Aorta (tissue), 5 donors: ENCODE measurements at places on chromosomes 4 and X.
A peak's percentile ranks its signal among the peaks of the same experiment; 100 is the strongest.

DNA sequence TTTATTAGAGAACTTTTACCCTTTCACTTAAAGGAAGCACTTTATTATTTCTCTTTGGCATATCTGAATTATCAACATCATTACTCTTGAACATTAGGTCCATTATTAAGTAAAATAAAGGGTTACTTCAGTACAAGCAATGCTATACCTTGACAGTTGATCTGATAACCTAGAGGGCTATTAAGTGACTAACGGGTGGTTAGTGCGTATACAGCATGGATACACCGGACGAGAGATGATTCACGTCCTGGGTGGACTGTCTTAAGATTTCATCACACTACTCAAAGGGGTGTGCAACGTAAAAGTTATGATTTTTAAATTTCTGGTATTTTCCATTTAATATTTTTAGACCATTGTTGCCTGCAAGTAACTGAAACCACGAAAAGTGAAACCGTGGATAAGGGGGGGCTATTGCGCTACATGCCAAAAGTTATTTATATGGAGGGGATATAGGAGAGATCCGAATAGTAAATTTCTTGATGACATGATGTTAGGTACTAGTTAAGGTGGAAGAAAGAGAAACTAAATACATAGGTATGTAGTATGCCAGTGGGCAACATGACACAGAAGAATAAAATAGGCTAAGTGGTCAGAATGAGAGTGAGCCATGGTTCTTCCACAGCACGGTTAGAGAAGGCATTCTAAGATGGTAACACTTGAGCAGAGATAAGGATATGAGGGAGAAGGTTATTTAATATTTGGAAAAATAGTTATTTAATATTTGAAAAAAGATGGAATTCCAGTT, 230.8 kb upstream of the ANKRD50 start:
- no peak for DNase-seq

- peak; percentile 32 for DNase-seq
Measured at GRCh38 chrX:341541-342101, 23.0 kb upstream of the GTPBP6 start.

- no peak for DNase-seq
Measured at GRCh38 chr4:23875317-23875716, 14.5 kb downstream of the PPARGC1A start.

- DNase-seq: no peak
Measured at GRCh38 chrX:113512700-113513395, 672.2 kb upstream of the AMOT start.

GRCh38 chr4:8790749-8791148, 80.9 kb downstream of the HMX1 start:
- DNase-seq: no peak

DNA sequence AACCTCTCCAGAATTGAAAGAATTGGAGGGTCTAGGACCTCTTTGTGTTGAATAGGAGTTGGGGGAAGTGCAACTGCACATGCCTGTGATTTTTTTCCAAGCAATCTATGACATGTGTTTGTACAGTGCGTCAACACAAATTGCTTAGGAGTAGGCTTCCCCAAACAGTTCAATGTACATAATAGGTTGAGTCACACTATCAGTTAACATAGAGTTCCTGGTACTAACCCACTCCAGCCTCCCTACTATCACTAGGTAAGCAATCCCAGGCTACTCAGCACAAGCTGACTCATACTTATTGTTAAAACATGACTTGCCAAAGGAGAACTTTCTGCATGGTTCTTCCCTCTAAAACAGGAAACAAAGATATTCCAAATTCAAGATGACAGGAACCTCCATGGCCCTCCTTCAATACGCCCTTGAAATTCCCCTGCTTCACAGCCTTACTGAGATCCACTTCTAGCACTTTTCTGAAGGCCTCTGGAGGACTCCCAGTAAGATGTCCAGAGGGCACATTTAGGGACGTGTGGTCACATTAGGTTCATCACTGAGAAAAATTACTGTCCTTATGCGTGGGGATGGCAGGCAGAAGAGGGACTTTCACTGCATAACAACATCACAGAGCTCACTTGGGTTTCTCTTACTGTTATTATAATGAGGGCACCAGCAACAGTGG, 8.4 kb upstream of the VSIG1 start:
- no peak for DNase-seq

GRCh38 chrX:14864631-14865030, 8.2 kb downstream of the FANCB start:
- no peak for DNase-seq

DNA sequence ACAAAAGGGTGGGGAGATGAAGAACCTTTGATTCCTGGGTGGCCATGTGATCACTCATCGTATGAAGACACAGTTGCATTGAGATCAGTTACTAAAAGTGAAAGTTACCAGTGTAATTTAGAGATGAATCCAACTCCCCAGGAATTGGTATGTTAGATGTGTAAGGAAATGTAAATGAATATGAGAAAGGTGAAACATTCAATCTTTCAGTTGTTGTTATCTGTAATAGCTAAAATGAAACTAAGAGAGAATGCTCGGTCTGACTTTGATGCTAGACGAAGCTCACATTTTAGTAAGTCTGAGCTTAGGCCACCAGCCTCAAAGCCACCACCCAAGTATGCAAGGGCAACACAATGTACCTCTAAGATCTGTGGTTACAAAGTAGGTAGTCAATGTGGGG, 194.3 kb upstream of the POF1B start:
- DNase-seq: no peak

DNA sequence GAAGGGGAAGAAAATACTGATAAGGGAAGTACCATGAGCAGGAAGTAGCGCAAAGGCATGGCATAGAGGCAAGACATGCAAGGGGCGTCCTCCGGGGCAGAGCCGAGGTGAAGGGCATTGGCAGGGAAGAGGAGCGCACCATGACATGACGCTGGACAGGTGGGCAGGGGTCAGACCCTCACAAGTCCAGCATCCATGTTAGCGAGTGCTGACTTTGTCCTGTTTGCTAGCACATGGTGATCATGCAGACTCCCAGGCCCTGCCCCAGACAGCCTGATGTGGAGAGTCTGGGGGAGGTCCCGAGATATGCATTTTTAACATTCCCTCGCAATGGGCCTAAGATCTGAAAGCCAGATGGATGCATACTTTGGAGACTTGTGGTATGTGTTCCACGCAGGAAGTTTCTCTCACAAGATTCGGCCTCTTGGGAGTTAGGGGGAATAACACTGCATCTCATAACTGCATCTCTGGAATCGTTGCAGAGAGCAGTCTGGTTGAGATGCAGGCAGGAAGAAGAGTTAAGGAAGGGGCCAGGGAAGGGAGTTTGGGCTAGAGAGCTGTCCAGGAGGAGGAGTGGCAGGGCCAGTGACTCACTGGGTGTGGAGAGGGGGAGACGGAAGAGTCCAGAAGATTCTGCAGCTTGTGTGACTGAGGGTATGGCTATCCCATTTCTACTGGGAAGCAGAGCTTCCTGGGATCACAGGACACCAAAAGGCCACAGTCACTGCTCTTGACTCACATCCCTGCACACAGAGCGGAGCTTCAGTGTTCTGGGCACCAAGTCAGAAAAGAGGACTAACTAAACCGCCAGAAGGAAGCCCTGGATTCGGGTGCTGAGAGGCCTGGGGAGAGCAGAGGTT, 59.7 kb downstream of the FAM184B start:
- DNase-seq: no peak

DNA sequence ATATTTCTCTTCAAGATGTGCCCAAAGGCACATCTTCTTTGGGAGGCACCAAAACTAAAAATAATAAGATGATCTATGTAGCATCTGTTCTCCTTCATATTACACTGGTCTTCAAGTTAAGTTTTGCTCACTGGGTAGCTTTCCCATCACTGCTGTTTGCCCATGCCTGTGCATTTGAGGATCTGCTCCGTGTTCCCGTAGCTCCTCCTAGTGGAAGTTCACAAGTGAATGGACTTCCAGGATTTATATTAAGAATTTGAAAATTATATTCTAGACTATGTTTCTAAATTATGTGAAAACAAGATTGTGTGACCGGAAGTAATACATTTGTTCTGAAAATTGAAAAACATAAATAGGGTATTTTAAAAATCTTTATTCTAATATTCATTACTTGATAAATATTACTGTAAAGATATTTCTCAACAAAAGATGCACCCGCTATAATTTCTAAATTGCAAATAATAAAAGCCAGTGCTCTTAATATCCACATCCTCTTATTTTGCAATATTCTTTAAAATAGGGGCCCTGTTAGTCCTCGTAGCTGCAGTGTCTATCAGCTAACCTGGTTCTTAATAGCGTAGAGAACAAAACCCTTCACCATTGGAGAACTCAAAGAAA, 147.7 kb downstream of the RBM46 start:
- DNase-seq: no peak

- no peak for DNase-seq
Measured at GRCh38 chrX:2376166-2376565, 124.6 kb downstream of the DHRSX start.

DNA sequence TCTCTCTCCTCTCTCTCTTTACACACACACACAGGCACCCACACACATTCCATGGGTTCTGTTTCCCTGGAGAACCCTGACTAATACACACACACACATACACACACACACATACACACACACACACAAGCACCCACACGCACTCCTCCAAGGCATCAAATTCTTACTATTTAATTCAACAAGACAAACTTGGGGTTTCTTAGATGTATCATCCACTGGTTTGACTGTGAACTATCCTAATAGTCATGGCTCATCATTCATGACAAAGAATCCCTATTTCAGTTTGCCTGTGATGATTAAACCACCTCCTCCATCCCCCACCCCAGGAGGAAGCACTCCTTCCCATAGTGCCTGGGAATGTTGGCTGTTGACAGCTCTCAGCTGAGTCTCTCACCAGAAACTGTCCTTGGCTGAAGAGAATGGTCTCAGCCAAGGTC, 98.2 kb downstream of the USP46 start:
- no peak for DNase-seq

DNA sequence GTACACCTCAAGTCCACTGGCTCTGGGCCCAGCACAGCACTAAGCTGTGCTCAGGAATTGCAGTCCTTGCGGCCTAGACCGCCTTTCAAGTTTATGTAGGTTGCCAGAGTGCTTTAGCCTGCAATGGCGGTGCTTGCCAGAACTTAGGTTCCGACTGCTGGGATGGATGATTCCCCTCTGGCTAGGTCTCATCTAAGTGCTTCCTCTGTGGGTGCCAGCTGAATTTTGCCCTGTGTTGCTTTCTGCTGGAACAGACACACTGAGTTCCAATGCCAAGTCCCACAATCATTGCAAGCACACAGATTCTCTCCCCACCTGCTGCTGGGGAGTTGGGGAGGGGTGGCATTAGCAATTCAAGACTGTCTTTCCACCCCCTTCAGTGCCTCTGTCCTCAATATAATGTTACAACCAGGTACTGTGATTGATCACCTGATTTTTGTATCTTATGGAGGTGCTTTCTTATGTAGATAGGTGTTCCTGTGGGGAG, 129.5 kb downstream of the GRID2 start:
- DNase-seq: no peak

DNA sequence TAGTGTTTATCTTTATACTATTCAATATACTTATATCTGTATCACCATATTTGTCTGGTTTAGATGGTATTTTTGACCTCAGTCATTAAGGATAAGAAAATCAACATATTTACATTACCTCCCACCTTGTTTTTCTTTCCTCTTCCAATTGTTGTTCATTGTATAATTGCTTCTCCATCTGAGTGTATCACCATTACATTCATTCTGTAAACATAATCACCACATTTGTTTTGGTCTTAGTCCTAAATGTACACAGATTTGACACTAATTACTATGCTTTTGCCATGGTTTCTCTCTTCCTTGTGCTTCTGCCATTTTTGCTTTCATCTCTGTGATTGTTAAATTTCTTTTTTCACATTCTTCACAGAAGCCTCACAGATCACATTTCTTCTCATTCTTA, 12.7 kb downstream of the ARMCX6 start:
- DNase-seq: no peak

DNA sequence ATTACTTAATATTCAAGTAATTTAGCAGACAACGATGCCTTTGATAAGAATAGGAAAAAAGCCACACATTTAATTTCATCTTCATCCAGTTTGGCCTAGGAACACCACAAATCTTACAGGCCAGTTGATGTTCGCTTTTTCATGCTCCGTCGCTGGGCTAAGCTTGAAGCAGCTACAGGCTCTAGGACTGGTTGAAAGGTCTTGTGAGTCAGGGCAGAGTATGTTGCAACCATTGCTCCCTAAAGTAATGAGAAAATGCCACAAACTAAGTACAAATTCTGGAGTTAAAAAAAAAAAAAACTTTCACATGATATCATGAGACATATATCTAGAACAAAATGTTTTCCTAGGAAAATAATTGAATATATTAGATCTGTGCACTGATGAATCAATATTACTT, 123.8 kb downstream of the RPS6KA6 start:
- no peak for DNase-seq

- DNase-seq: no peak
Measured at GRCh38 chr4:182918791-182919302, 1.7 kb upstream of the DCTD start.

GRCh38 chrX:633985-634958, 3.7 kb downstream of the SHOX start:
- peak; percentile 61 for DNase-seq
